ENCODE measurements at places on chromosomes 5 and 9. TPM values are rescaled to one million over a fixed set of nuclear protein-coding genes. Genes with fewer than 3 reads are reported as not detected.

DNAJC25 gene
- 6.4 TPM for polyA plus RNA-seq

GLDC gene
- 0.73 TPM for polyA plus RNA-seq

PPP1R26 gene
- 1.7 TPM for polyA plus RNA-seq

GABRA1 gene
- polyA plus RNA-seq = 0.02 TPM

RUFY1 gene
- polyA plus RNA-seq = 32.8 TPM

PIP5K1B gene
- polyA plus RNA-seq = not detected

PGM5 gene
- polyA plus RNA-seq = 42.6 TPM

SPINK13 gene
- polyA plus RNA-seq = not detected

DNAJB5 gene
- 7.8 TPM for polyA plus RNA-seq

NEUROG1 gene
- polyA plus RNA-seq = not detected

ALDOB gene
- polyA plus RNA-seq = not detected

CDH10 gene
- not detected for polyA plus RNA-seq

PCDHB11 gene
- polyA plus RNA-seq = 0.11 TPM

IRGM gene
- polyA plus RNA-seq = not detected

GRCh38 chr5:94028001-94028400, 286.6 kb upstream of the POU5F2 start:
- no peak for DNase-seq

DNA sequence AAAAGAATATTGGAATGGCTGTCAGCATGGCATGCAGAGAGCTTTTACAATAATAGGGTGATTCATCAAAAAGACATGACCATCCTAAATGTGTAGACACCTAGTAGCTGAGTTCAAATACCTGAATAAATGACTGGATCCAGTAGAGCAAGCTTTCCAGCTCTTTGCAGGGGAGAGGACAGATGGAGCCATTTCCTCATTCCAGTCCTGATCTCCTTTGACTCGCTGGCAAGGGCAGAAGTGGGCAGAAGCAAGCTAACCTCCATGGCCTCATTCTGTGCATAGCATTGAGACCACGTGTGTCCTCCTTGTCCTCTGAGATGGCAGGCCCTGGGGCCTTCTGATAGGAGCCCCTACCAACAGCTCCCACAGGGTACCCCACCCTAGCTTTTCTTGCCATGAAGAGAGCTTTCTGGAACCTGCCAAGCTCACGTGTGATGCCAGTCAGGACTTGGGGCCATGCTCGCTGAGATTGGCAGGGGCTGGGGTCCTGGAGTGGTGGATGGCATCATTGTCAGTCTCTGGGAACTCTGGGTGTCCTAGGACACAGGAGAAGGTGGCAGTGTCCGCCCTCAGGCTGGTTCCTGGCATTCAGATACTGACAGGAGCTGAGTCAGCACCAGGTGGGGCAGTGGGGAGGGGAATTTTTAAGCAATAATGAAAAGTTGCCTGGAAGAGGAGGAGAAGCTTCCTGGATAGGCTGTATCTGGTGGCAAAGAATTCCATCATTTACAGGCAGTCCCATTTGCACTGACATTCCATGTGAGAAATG, 33.6 kb downstream of the WWC1 start:
- DNase-seq = peak; percentile 57

GRCh38 chr5:9545992-9546851, at the start of gene SEMA5A:
TSS of gene SEMA5A (minus strand) at chr5:9546075. CDS start at chr5:9379946, 166,129 bp downstream.
- DNase-seq = peak; percentile 70

GRCh38 chr9:26210338-26210851, 532.2 kb upstream of the TUSC1 start:
- DNase-seq = peak; percentile 18

DNA sequence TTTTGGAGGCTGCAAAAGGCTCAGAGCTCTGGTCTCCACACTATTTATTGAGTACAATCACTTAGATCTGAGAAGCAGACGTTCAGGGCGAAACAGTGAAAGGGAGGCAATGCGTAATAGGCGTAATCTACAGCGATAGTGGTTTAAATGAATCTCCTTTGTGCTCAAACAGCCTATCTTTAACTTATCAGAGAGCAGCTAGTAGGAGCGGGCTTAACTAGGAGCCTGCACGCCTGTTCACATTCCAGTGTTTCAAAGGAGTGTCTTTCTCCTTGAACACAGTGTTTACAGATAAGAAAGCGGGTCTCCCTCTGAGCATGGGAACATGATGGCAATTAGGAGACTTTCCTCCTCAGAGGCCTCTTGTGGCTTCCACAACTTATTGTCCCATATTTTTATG, 49.4 kb downstream of the AP3B1 start:
- DNase-seq = no peak

DNA sequence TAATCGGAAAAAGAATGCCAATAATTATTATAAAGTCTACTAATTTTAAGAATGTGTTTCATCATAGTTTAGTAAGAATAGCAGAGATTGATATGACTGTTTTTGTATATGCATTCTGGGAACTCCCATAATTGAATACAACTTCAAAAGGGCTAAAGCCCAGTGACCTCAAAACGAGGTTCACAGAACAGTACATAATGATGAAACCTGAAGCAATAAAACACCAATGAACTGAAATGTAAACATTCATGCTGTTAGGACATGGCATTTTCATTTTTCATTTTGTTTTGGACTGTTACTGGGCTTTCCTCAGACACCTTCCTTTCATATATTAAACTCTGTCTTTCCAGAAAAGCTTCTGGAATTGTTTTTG, 684 bp upstream of the JMY start:
- no peak for DNase-seq

GRCh38 chr5:142197098-142197497, 88.5 kb downstream of the NDFIP1 start:
- DNase-seq = no peak

- DNase-seq = no peak
These were observed 22.8 kb upstream of the CERCAM start for GRCh38 chr9:128397831-128398230.

DNA sequence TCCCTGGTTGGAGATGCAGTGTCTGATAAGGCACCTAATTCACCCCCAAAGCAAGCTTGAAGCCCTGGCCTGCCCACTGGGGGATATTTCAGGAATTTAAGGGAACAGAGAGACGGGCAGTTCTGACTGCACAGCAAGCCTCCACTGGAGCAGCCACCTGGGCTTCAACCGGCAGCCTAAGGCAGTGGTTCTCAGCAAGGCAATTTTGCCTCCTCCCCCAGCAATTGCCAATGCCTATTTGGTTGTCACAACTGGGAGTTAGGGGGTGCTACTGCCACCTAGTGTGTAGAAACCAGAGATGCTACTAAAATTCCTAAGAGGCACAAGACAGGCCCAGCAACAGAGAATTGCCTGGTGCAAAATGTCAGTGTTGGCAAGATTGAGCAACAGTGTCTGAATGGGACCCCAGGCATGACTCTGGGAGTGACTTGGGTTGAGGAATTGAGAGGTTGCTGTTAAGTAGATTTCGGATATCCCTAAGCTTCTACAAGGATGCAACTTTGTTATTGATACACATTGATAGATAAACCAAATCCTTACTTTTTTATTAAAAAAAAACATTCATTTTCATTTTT, 58.7 kb upstream of the CTSL start:
- DNase-seq = no peak

- DNase-seq = no peak
These were observed 32.9 kb downstream of the SAXO1 start for GRCh38 chr9:19000133-19000532.

GRCh38 chr9:21968331-21969010, 25.7 kb downstream of the CDKN2A start:
- no peak for DNase-seq

- DNase-seq = peak; percentile 32
These were observed 543 bp upstream of the ANKRD33B start for GRCh38 chr5:10563110-10563944.

- DNase-seq = no peak
These were observed 88.3 kb upstream of the COL5A1 start for GRCh38 chr9:134553061-134553891.

DNA sequence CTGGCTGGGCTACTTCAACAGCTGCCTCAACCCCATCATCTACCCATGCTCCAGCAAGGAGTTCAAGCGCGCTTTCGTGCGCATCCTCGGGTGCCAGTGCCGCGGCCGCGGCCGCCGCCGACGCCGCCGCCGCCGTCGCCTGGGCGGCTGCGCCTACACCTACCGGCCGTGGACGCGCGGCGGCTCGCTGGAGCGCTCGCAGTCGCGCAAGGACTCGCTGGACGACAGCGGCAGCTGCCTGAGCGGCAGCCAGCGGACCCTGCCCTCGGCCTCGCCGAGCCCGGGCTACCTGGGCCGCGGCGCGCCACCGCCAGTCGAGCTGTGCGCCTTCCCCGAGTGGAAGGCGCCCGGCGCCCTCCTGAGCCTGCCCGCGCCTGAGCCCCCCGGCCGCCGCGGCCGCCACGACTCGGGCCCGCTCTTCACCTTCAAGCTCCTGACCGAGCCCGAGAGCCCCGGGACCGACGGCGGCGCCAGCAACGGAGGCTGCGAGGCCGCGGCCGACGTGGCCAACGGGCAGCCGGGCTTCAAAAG, 36.9 kb upstream of the TTC1 start:
- peak; percentile 28 for DNase-seq

- no peak for DNase-seq
These were observed 26.0 kb upstream of the NKD2 start for GRCh38 chr5:982377-983237.

DNA sequence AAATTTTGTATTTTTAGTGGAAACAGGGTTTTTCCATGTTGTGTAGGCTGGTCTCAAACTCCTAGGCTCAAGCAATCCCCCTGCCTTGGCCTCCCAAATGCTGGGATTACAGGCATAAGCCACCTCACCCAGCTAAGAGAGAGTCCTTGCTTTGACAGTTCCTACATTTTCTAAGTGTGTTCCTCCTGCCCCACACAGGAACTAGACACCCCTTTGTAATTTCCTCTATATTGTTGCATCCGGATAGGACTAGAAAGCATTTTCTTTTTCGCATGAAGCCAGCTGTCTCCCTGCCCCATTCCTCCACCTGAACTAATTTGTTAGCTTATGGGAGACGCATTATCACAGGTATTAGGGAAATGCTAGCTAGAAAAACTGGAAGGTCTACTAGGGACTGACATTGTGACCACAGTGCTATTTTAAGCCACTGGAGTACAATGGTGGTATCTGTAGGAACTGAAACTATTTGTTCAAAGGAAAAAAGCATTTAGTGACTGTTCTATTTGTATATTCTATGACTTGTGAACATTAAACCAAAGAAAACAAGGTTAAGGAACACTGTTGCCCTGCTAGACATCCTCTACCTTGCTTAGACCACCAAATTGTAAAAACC, 214.1 kb downstream of the SMARCA2 start:
- DNase-seq = no peak

DNA sequence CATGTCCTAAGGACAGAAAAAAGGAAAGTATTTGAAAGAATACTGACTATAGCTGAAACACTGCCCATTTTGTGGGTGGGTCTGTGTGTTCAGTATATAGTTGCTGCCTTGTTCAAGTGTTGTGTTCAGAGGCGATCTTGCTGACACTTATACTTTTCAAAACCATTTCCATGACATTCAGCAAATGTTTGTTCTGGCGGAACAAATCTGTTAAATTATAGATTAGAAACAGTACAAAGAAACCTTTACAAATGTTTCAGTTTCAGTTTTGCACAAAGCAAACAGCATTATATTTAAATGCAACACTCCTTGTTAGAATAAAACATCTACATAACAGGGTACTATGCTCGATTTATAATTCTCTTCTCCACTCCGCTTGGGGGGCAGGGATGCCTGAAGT, 2276.3 kb downstream of the MAT2B start:
- DNase-seq = no peak

- no peak for DNase-seq
These were observed 378.9 kb downstream of the ELAVL2 start for GRCh38 chr9:23447166-23447565.

GRCh38 chr5:85896514-85896913, 721.2 kb upstream of the COX7C start:
- DNase-seq = no peak
